GM23338 (cell line): ENCODE measurements at places on chromosomes 16 and 17. TPM values are rescaled to one million over a fixed set of nuclear protein-coding genes. Genes with fewer than 3 reads are reported as not detected.
A peak's percentile ranks its signal among the peaks of the same experiment; 100 is the strongest.

DNA sequence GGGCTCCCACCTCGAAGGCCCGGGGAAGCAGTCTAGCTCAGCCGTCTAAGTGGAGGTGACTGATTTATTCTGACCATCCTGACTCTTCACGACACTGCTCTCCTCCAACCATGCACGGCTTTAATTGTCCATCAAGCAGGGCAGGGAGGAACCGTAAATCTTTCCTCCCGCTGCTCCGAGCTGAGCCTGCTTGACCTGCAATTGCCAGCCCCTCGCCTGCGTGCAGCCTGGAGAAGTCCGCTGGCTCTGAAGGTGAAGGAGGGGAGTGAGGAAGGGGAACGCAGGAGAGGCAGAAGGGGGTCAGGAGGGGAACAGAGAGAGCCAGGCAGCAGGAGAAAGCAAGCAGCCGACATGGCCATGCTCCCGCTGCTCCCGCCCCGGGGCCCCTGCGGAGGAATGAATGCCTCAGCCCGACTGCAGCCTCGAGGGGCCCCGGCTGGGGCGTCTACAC lies 10.1 kb downstream of the RBFOX3 start:
- DNase-seq = no peak

GRCh38 chr17:78016852-78017251 lies 58.3 kb downstream of the TNRC6C start:
- no peak for DNase-seq

DNA sequence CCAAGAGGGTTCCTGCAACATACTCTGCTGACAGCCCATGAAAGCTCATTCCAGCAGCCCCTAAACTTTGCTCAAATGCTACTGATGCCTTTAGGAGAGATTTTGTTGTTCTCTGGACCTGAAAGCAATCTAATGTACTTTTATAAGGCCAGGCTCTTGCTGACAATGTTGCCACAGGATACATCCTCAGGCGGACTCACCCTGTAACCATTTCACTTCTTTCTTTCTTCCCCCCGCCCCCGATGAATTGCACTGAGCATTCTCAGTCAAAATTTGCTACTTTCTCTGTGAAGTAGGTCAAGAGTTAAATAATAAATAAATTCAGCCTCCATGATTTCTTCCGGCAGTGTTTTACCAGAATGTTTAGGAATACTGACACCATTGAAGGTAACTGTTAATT lies 1.5 kb downstream of the GAS7 start:
- no peak for DNase-seq

The DOC2A gene
- total RNA-seq = 7.5 and 10.0 TPM in 2 replicates

The CRISPLD2 gene
- 6.0 and 8.3 TPM in 2 replicates for total RNA-seq

DNA sequence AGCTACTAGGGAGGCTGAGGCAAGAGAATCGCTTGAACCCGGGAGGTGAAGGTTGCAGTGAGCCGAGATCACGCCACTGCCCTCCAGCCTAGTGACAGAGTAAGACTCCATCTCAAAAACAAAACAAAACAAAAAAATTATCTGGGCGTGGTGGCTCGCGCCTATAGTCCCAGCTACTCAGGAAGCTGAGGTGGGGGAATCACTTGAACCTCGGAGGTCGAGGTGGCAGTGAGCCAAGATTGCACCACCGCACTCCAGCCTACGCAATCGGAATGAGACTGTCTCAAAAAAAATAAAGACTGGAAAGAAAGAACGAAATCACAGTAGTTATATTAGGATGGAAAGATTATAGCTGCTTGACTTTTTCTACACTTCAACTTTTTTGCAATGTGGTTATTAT lies 18.9 kb downstream of the COG1 start:
- DNase-seq = no peak

DNA sequence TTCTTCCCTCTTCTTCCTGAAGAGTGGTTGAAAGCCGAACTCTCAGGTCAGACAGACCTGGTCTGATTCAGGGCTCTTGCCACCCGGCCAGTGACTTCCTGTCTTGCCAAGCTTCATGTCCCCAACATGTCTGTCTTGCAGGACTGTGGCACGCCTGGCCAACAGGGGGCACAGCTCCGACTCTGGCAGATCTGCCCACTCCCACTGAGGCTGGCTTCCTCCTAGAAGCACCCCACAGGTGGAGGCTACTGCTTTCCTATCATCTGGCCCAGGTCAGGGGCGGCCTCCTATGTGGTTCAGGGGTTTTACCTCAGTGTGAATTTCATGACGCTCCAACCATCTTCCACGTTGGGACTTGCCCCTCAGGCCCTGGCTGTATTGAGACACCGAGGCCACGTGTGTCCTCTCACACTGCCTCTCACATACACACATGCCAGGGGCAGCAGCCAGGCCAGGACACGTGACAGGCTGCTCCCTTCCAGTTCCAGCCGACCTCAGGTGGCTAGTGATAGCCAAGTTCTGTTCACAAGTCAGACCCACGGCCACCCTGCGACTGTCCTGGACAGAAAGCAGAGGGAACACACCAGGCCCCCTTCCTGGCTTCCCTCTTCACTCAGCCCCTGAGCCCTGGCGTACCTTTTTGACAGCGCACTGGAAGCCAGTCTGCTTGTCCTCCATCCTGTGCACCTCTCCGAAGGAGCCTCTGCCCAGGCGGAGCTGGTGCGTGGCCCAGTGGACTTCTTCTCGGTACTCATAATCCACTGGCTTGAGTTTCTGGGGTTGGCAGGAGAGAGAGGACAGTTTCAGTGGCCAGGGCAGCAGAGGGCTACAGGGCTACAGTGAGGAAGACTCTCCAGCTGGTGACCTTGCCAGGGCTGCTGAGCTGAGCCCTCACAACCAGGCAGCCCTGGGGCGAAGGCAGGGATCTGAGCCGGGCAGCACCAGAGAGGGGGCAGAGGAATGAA lies 22.6 kb upstream of the SPATA32 start:
- DNase-seq = peak; percentile 43

DNA sequence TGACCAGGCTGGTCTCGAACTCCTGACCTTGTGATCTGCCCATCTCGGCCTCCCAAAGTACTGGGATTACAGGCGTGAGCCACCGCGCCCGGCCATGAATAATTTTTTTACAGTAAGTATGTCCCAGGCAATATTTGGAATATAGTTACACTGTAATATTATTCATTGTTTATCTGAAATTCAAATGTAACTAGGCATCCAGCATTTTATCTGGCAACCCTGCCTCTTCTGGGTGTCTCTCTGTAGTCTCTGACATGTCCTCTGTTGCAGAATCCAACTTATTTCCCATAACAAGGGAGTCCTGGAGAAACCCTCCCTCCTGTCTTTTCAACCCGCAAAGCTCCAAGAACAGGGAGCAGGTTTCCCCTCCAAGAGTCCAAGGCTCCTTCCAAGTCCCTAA lies 36.9 kb upstream of the MYH10 start:
- no peak for DNase-seq

- no peak for DNase-seq
These were observed 92.1 kb upstream of the HLF start for GRCh38 chr17:55172612-55173011.

GRCh38 chr16:27109666-27110523 lies 43.2 kb downstream of the C16orf82 start:
- peak; percentile 86 for DNase-seq

The PABPN1L gene
- not detected in 2 replicates for total RNA-seq

GRCh38 chr17:57366177-57366557 lies 109.8 kb downstream of the MSI2 start:
- no peak for DNase-seq

DNA sequence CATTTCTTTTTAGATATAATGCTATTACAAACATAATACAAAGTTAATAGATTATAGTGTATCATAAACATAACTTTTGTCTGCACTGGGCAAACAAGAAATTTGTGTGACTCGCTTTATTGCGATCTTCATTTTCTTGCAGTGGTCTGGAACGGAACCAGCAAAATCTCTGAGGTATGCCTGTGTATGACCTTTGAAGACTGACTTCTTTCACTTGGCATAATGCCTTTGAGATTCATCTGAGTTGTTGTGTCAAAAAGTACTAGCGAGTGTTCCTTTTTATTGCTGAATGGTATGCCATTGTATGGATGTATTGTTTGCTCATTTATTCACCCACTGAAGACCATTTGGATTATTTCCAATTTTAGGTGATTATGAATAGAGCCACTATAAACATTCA lies 69.2 kb downstream of the TANC2 start:
- no peak for DNase-seq

GRCh38 chr17:1398028-1398427 lies 2.0 kb downstream of the YWHAE start:
- DNase-seq = no peak

The FAM117A gene
- total RNA-seq = 21.4 and 46.4 TPM in 2 replicates

The SSTR5 gene
- 1.0 TPM in 1 of 2 replicates, not detected in the other for total RNA-seq

The GH1 gene
- total RNA-seq = not detected in 2 replicates

DNA sequence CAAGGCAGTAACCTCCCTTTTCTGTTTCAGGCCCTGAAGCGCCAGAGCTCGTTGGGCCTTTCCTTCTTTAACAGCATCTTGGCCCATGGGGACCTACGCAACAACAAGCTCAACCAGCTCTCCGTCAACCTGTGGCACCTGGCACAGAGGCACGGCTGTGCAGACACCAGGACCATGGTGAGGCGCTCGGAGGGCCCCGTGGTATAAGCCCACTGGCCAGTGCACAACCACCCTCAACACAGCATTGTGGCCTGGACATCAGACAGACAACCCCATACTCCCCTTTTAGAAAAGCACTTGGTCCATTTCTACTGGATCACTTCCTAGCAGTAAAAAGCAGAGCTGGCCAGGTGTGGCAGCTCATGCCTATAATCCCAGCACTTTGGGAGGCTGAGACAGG lies 18.6 kb downstream of the KNOP1 start:
- no peak for DNase-seq

GRCh38 chr16:84329016-84329415 lies 34.3 kb downstream of the WFDC1 start:
- DNase-seq = no peak

- DNase-seq = no peak
These were observed 1.7 kb downstream of the CORO1A start for GRCh38 chr16:30184891-30185682.

DNA sequence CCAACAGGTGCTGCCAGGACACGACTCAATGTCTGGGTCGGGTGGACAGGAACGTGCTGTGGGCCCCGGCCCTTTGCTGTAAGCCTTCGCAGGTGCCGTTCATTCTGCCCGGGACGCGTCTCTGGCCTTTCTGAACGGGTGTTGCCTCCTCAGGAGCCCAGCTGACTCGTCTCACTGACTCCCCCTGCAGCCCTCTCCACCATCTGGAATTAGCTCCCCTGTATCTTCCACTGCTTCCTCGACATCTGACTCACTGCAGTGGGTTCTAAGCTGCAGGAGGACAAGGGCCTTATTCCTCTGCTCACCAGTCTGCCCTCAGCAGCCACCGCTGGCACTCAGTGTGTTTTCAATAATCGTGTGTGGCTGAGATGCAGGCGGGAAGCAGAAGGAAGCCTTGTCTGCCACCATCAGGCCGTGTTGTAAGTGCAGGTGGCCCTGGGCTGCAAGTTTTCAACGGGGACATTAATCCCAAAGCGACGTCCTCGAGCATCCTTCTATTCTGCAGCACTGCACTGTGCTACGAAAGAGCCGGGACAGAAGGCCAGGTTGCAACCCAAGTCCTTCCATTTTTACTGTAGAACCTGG lies 256.2 kb downstream of the FOXL1 start:
- peak; percentile 66 for DNase-seq

DNA sequence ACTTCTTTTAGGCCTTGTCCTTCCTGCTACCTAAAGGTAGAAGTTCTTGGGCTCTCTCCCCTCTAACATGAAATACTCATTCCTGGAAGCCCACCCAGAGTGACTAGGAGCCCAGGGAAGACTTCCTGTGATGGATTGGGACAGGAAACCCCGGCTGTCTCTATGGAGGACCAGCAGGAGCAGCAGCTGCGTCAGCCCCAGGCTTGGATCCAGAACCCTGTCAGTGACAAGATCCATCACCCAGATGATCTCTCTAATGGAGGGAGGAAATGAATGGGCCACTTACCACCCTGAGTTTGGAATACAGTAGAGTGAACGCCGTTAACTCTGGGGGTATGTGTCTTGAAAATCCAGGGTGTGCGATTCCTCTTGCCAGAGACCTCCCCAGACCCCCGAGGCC lies 195.7 kb upstream of the WSCD1 start:
- no peak for DNase-seq

GRCh38 chr16:86502856-86503748 lies 7.2 kb upstream of the FOXF1 start:
- no peak for DNase-seq

GRCh38 chr16:89565506-89566372 lies 5.3 kb downstream of the RPL13 start:
- DNase-seq = peak; percentile 85

GRCh38 chr16:47317465-47318240 lies 143.2 kb downstream of the ITFG1 start:
- peak; percentile 24 for DNase-seq

DNA sequence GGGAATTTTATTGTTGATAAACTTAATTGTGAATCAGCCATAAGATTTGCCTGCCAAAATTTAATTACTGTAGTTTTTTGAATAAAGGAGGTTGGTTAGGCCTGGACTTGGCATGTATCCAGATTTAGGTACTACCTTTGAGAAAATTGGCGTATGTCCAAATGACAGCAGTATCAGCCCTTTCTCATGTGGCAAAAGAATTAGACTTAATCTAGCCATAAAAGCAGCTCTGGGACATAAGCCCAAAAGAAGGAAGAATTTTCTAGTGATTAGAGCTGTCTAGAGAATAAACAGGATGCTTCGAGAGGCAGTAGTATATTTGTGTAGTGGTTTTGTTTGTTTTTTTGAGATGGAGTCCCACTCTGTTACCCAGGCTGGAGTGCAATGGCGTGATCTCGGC lies 27.7 kb downstream of the PPM1E start:
- DNase-seq = no peak
